ENCODE measurements at places on chromosomes 16 and 17. TPM values are rescaled to one million over a fixed set of nuclear protein-coding genes. Genes with fewer than 3 reads are reported as not detected.

DNA sequence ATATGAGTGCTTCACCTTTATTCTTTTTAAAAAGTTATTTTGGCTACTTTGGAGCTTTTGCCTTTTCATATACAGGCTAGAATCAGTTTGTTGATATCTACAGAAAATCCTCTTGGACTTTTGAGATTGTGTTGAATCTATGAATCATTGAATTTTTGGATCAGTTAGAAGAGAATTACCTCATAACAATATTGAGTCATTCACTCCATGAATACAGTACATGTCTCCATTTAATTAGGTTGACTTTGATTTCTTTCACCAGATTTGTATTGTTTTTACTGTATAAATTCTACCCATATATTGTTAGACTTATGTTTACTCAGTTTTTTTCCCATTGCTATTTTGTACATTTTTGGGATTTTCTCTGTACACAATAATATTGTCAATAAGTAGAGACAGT lies 54.4 kb downstream of the TAOK1 start:
- no peak overlapping the region for H3K27ac ChIP-seq
- peaks cover 20% of the 10 kb centered on the region for H3K4me1 ChIP-seq
- H3K4me3 ChIP-seq, result no peak overlapping the region
- DNase-seq, result no peak

DNA sequence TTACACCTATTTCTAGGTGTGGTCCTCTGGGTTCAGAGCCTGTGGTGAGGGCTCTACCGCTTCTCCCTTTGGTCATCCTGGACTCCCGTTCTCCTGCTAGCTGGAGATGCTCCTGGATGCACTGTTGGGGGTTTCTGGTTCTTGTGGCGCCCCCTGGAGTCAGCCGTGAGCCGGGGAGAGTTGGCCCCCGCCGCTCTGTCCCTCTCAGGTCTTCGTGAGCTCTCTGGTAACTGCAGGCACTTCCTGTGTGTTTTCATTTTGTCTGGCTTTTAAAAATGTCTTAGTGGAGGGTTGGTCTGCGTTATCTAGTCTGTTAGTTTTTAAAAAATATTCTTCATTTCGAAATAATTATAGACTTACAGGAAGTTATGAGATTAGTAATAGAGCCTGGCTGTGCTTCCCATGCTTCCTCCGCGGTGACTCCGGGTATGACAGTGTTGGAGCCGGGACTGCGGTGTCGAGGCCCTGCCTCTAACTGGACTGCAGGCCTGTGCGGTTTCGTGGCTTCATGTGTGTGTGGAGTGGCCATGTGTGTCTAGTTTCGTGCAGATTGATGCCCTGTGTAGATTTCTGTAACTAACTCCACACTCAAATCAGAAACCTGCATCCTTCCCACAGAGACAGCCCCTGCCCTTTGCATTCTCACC lies 78.0 kb upstream of the ZNF750 start:
- DNase-seq, result peak; percentile 58
- no peak overlapping the region for H3K4me3 ChIP-seq

Gene CCT6B
- 1.9 TPM for total RNA-seq

- no peak for DNase-seq
- H3K4me3 ChIP-seq, result no peak overlapping the region
- peaks cover 6% of the 10 kb centered on the region for H3K4me1 ChIP-seq
- H3K36me3 ChIP-seq, result peaks cover 23% of the 10 kb centered on the region
Observed at GRCh38 chr17:28390141-28390540, 15.9 kb downstream of the SLC46A1 start.

DNA sequence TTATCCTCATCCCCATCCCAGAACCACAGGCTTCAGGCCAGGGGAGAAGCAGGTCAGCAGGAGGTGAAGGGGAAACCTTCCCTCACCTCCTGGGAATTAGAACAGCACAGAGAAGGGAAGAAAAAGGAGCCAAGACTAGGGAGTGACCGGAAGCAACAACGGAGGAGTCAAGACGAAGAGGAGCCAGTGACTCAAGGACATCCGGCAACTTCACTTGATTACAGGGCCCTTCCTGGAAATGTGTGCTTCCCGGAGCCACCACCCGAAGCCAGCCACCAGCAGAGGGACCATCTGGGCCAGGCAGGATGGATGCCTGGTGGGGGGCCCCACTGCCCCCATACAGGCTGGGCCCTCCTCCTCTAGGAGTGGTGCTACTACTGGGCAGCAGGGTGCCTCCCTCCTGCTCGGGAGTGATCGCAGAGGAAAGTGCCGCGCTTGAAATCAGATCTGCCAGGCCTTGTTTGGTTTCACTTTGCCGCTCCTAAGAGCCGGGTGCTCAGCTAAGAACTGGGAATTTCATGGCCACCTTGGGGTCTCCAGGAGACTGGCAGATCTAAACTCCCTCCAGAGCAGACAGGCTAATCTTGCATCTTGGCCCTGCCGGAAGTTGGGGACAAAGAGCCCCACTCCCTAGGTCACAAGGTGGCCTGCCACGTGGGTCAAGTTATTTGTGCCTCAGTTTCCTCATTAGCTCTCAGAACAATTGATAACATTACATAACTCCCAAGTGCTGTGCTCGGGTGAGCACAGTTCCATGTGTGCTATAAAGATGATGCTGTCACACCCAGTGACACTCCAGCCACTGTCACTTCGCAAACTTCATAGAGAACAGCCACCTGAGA lies 6.6 kb downstream of the CDC42EP4 start:
- H3K27ac ChIP-seq, result no peak overlapping the region
- no peaks in the 10 kb centered on the region for H3K36me3 ChIP-seq
- DNase-seq, result no peak
- peaks cover 3% of the 10 kb centered on the region for H3K4me1 ChIP-seq
- peaks cover 11% of the 10 kb centered on the region for H3K27me3 ChIP-seq

Gene SCIMP
- not detected for total RNA-seq

DNA sequence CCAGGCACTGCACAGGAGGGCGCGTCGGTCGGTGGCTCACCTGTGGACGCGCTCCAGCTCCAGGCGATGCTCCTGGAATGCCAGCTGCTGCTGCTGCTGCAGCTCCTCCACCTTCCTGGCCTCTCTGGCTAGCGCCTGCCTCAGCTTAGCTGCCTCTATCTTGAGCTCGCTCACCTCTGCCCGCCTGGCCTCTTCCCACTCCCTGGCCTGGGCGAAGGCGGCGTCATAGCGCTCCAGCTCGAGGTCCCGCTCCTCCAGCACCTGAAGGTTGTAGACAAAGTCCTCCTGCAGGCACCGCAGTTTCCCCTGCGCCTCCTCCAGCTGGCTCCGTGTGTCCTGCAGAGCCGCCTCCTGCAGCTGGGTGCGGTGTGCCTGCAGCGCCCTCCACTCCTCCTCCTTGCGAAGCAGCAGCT lies 11.1 kb downstream of the CCDC57 start:
- H3K27ac ChIP-seq, result peak overlapping the region; percentile 62
- no peaks in the 10 kb centered on the region for H3K27me3 ChIP-seq
- no peak for DNase-seq
- H3K4me1 ChIP-seq, result peaks cover 72% of the 10 kb centered on the region

Gene LGALS9B
- 0.73 TPM for total RNA-seq

All from activated CD8-positive, alpha-beta memory T cell treated with anti-CD3 and anti-CD28 coated beads, Interleukin-2, amount 10 ng/mL, durations not matched to agents 7 days and 5 days (primary cell).